Activated CD4-positive, CD25-positive, alpha-beta regulatory T cell treated with anti-CD3 and anti-CD28 coated beads, Interleukin-2, amount 50 U/mL, for 16 hours (primary cell): ENCODE measurements at places on chromosomes 2 and 18.

GRCh38 chr2:96808176-96808837, 7.8 kb upstream of the CNNM3 start:
- DNase-seq, result no peak

GRCh38 chr18:63155169-63155852, 164.3 kb downstream of the BCL2 start:
- peak; percentile 74 for DNase-seq

GRCh38 chr2:145874466-145874865, 1354.5 kb upstream of the ZEB2 start:
- no peak for DNase-seq

GRCh38 chr2:215404348-215405012, 31.4 kb downstream of the FN1 start:
- no peak for DNase-seq

- no peak for DNase-seq
Observed at GRCh38 chr2:227325839-227326195, 766 bp downstream of the MFF start.

- no peak for DNase-seq
Observed at GRCh38 chr2:19883486-19883885, 18.3 kb downstream of the TTC32 start.

- DNase-seq, result no peak
Observed at GRCh38 chr2:9280224-9280623, 73.6 kb downstream of the ASAP2 start.

DNA sequence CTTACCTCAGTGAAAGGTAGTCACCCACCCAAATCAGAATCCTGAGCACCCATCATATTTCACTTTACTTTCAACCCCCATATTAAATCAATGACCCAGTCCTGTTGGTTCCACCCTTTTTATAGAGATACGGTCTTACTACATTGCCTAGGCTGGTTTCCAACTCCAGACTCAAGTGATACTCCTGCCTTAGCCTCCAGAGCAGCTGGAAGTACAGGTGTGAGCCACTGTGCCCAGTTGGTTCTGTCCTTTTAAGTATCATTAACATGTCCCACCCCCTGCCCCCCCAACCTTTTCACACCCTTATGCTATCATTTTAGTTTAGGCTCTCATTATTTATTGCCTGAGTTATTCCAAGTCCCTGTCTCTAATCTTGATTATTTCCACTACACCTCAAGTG, 28.7 kb downstream of the MSH6 start:
- no peak for DNase-seq

DNA sequence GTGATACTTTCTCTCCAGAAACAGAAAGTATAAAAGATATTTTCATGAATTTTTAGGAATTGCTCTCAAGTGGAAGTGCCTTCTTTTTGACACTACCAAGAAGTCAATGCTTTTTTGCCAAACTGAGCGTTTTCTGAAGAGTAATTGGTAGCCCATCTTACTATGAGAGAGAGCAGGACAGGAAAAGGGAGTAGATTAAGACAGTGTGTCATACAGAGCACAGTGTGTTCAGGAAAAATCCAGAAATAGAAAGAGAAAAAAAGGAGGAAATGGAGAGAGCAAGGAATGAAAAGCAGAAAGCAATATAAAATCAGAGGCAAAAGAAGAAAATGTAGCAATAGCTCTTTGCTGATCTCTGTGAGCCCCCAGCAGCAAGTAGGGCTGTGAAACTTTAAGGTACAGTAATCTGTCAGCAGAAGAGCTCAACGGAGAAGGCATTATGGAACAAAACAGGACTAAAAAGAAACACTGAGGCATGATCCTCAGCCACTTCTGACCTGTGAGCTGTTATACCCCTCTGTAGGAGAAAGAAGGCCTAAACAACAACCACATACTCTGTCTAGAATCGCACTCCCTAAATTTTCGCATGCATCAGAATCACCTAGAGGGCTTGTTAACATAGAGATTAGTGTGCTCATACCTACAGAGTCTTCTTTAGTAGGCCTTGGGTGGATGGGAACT, 15.0 kb upstream of the PGAP1 start:
- DNase-seq, result no peak

DNA sequence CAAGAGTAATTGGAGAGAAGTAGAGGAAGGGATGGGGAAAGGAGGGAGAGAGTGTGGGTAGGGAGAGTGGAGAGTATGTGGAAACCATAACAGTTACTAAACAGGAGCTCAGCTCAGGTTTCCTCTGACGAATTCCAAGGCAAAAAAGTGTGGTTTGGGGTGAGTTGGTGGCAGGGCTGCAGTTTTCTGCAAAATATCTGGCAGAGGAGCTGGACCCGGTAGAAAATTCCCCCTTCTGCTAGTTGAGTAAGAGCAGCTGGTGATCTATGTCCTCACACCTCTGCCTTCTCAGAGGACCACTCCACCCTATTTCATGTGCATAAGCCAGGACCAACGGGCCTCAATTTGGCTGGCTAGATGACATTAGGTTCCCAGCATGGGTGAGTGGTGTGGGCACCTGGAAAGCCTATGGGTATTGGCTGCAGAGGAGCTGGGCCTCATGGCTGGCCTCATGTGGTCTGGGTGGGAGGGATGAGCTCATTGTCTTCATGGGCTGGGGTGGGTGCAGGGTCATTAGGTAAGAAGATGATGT, 13.2 kb downstream of the NRP2 start:
- no peak for DNase-seq

DNA sequence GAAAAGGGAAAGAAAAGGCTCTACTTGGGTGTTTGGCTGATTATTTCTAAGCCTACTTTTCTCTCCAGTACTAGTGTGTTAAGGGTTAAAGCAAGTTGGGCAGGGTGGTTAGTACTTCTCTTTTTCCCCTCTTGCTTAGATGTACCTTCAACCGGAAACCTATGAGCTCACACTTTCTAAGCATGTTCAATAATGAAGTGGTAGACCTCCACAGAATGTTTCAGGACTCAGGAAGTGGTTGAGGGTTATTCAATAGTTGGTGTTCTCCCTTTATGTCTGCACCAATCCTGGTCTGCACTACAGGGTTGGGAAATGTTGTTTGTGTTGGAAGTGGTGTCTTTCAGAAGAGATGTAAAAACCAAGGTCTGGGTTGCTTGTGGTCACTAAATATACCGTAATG, 137.1 kb downstream of the ZEB2 start:
- DNase-seq, result no peak

GRCh38 chr18:10370716-10371115, 83.7 kb upstream of the APCDD1 start:
- no peak for DNase-seq

- DNase-seq, result no peak
Observed at GRCh38 chr2:233563663-233564430, 2.7 kb downstream of the USP40 start.

GRCh38 chr18:46411867-46412690, 244.9 kb downstream of the LOXHD1 start:
- DNase-seq, result no peak

GRCh38 chr18:12857215-12857905, 26.7 kb downstream of the PTPN2 start:
- DNase-seq, result no peak
